ENCODE measurements at places on chromosomes 3 and 15. TPM values are rescaled to one million over a fixed set of nuclear protein-coding genes. Genes with fewer than 3 reads are reported as not detected.

MCTP2 gene
- 20.0 TPM for polyA plus RNA-seq

CADPS gene
- 2.4 TPM for polyA plus RNA-seq

RTP4 gene
- 0.82 TPM for polyA plus RNA-seq

PLSCR5 gene
- polyA plus RNA-seq: not detected

RASGRF1 gene
- 0.21 TPM for polyA plus RNA-seq

LPCAT4 gene
- polyA plus RNA-seq: 31.0 TPM

PRTG gene
- 12.3 TPM for polyA plus RNA-seq

SLC28A2 gene
- polyA plus RNA-seq: 0.44 TPM

ST3GAL6 gene
- 74.7 TPM for polyA plus RNA-seq

TM4SF4 gene
- 3.5 TPM for polyA plus RNA-seq

GRM2 gene
- polyA plus RNA-seq: 0.69 TPM

CIP2A gene
- 20.9 TPM for polyA plus RNA-seq

Data from right renal cortex interstitium (tissue), 3 donors.